ENCODE measurements at places on chromosomes 7 and 10. TPM values are rescaled to one million over a fixed set of nuclear protein-coding genes. Genes with fewer than 3 reads are reported as not detected.

The NPS gene
- not detected for total RNA-seq

The SDK1 gene
- 0.53 TPM for total RNA-seq

- DNase-seq: no peak
These were observed 175.0 kb downstream of the CFTR start for GRCh38 chr7:117654780-117655179.

The OR2A1 gene
- total RNA-seq: not detected

DNA sequence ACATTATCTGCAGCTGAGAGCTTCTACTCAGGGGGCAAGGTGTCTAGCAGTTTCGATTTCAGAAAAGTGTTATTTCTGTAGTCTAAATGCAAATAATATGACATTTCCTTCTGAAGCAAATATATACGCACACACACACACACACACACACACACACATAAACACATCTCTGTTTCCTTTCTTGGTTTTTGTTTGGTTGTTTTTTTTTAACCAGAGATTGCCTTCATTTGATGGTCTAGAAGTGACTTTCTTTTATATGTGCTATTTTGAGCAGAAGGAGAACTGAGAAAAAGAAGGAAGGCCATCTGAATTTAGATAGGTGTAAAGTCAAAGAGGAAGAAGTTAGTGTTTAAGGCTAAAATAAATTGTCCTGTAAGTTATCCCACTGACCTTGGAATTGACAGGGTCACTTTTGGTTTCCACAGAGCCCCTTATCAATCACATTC lies 142.2 kb downstream of the TRIL start:
- no peak for DNase-seq

GRCh38 chr10:3166496-3167290 lies 5.9 kb downstream of the PITRM1 start:
- DNase-seq: no peak

The LEP gene
- not detected for total RNA-seq

GRCh38 chr7:117837841-117838240 lies 35.4 kb downstream of the CTTNBP2 start:
- no peak for DNase-seq

The MICU1 gene
- 23.3 TPM for total RNA-seq

- DNase-seq: no peak
These were observed 124.5 kb downstream of the TRRAP start for GRCh38 chr7:99002827-99003212.

The ELFN1 gene
- total RNA-seq: not detected

GRCh38 chr7:20217193-20217948 lies at the start of gene MACC1:
Gene MACC1 (minus strand): TSS chr7:20217384. CDS start chr7:20161862, 55,522 bp downstream.
- no peak for DNase-seq

DNA sequence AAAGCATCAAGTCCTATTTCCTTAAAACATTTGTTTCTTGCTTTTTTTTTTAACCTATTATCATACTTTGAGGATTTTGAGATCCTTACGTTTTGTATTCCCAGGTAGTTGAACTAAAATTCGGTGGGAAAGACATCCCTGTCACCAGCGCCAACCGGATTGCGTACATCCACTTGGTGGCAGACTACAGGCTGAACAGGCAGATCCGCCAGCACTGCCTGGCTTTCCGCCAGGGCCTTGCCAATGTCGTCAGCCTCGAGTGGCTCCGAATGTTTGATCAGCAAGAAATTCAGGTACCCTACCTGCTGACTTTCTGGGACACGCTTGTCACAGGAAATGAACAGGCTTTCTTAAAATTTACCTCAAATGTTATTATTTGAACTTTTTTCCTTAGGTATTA lies 83.0 kb upstream of the DNAJB6 start:
- no peak for DNase-seq

DNA sequence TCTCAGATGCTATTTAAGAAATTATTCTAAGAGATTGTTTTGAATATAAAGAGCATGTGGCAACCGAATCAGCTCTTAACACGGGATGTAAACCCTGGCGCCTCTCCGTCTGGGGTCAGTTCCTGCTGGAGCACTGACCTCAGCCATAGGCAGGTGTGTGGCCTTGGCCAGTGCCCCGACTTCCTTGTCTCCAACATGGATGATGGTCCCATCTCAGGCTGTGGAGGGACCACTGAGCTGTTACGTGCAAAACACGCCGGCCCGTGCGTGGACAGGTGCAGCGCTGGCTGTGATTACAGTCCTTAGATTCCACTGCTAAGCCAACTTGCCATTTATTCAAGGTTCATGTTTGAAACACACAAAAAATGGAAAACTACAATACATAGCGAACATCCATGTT lies 59.9 kb downstream of the C10orf143 start:
- DNase-seq: no peak

The TRIL gene
- not detected for total RNA-seq

- peak; percentile 11 for DNase-seq
These were observed 67.8 kb upstream of the PDCD4 start for GRCh38 chr10:110803830-110804338.

The LFNG gene
- total RNA-seq: 119 TPM

GRCh38 chr10:6586501-6586900 lies 6.4 kb upstream of the PRKCQ start:
- no peak for DNase-seq

GRCh38 chr10:117457071-117457810 lies 82.0 kb upstream of the PDZD8 start:
- no peak for DNase-seq

DNA sequence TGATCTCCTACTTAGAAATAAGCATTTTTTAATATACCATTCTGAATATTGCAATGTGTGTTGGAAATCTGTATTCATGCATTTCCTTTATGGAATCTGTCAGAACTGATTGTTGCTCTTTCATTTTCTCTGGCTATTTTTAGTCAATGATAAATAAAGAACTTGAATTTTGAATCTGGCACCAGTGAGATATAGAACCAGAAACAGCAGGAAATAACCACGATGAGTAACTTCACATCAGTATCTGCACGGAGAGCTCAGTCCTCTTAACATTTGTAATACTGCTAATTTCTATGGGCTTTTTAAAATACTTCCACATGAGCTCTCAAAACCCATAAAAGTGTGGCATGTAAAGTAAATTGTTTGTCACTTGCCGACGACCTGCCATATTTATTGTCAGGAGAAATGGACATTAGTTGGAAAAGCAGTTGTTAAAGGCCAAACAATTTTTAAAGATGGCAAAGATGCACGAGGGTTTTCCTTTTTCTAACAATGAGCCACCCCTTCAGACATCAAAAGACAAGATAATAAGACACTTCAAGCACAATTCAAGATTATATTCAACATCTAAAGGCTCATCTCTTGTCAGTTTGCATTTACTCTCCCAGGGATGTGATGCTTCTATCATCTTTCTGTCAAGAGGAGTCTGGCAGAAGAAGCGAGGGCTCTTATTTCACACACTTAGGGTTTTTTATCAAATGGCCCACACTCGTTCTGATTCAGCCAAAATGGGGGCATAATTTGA lies 118.3 kb downstream of the POU6F2 start:
- no peak for DNase-seq

The PRLHR gene
- not detected for total RNA-seq

- no peak for DNase-seq
These were observed 47.5 kb downstream of the TASOR2 start for GRCh38 chr10:5732141-5732540.

GRCh38 chr10:133393401-133394063 lies 425 bp upstream of the MTG1 start:
- DNase-seq: no peak

DNA sequence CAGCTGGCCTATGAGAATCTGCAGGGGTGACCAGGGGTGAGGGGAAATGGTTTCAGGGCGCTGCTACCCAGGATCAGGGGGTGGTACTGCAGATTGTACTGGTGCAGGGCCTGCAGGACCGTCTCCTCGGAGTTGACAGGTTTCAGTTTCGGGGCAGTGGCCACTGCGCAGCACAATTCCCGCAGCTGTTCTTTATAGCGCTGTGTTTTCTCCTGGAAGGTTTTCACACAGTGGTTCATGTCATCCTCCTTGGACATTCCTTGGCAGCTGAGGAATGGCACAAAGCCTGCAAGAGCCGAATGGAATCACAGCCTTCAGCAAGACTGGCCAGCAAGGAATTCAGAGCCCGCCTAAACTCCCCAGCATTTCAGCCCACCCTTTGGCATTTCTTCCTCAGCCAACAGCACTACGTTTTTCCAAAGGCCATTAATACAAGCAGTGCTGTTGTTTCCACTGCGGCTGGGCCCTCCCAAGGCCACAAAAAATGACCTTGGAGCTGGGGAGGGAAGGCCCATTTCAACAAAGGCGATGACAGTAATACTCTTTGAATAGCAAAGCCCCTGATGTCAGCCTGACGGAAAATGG lies 44.9 kb downstream of the PNLIPRP2 start:
- DNase-seq: no peak

The ZNF488 gene
- not detected for total RNA-seq

DNA sequence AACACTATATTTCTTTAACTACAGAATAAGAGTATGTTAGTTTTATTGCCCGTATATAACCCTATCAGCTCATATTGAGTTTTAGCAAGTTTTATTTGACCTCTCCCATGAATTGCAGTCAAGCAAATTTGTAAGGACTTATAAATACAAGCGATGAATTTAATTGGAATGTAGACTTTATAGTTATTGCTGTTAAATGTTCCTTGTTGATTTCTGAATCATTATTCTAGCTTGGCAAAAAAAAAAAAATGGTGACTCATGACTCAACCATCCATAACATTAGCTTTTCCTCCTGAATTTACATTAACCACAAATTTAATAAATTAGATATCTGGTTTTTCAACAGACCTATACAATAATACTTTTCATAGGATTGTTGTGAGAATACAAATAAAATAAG lies 334.0 kb upstream of the LRRTM3 start:
- no peak for DNase-seq

The BET1 gene
- total RNA-seq: 25.4 TPM

DNA sequence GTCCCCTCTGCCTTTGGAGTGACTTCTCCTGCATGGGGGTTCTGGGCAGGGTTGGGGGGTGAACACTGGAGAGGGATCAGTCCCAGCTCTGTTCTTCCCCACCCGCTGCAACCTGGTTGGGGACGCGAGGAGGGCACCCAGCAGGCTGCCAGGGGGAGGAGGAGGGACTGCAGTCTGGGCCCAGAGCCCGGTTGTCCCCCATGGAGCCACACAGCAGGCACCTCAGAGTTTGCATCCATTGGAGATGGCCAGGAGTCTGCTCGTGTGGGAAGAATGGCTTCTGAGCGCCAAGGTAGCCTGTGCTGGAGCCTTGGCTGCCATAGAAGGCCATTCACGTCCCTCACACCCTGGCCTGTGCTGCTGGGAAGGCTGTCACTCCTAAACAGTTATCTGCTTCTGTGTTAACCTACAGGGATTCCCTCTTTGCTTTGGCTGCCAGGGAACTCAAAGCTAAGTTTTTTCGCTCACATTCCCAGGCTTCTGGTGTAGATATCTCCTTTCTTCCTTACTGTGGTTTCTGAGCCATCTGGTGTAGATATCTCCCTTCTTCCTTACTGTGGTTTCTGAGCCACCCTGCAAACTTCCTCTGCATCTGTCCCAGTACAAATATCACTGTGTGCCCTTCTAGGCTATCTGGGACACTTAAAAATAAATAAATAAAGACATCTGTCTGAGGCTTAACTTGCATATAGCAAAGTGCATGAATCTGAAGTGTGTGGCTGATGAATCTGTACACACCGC lies 133.7 kb downstream of the LHPP start:
- DNase-seq: no peak

- DNase-seq: no peak
These were observed 553.3 kb downstream of the TFEC start for GRCh38 chr7:115477193-115477651.

GRCh38 chr7:87204933-87205332 lies 14.6 kb downstream of the TMEM243 start:
- DNase-seq: no peak

The TET1 gene
- total RNA-seq: 1.9 TPM

The C10orf105 gene
- 0.30 TPM for total RNA-seq

GRCh38 chr7:83970081-83970480 lies 224.5 kb downstream of the SEMA3A start:
- no peak for DNase-seq

The PARD3 gene
- total RNA-seq: 0.92 TPM

GRCh38 chr10:79162861-79163665 lies 94.3 kb downstream of the ZMIZ1 start:
- DNase-seq: no peak

The FAM237B gene
- total RNA-seq: not detected

DNA sequence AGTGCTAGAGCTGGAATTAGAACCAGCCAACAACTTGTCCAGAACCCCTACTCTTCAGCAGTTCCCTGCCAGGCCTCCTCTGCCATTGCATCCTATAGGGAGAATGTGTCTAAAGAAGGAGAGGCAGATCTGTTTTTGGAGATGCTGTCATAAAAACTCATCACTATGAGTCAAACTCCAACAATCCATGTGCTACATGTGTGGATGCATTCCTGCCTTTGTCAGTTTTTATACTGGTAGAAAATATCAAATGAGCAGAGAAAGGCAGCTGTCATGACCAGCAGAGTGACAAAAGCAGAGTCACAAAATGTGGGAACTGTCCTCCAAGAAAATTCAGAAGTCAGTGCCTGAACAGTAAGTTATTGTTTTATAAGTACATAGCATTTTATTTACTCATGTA lies 93.0 kb downstream of the ABLIM1 start:
- no peak for DNase-seq

DNA sequence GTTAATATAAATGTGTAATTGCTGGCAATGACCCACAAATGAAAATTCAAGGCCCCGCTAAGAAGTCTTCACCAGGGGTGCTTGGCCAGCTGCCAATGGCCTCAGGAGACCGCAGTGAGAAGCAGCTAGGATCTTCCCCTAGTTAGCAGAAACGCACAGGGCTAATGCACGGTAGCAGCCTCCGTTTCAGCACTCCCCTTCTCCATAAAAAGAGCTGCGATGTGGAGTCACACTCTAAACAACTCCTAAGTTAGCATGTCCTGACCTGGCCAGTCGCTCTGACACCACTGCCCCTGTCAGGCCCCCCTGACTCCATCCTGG lies 139.0 kb downstream of the SEPTIN14 start:
- DNase-seq: no peak

DNA sequence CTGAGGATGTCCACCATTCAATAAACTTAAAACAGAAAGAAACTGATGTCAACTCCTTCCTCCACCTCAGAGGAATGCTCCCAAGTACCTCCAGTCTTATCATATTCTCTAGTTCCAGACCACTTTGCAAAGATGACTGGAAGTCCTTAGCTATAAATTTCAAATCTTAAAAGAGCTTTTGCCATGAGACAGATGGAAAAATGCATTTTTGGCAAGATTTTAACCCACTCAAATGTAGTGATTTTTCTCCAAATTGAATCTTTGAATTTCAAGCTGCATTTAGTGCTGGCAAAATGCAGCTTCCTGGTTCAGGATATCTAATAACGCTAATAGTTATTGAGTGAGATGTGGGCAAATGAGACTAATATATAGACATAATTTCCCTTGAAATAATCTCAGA lies 33.2 kb downstream of the DGKI start:
- no peak for DNase-seq

- DNase-seq: no peak
These were observed 625 bp upstream of the GSTO2 start for GRCh38 chr10:104268405-104268712.

The ASB10 gene
- not detected for total RNA-seq

DNA sequence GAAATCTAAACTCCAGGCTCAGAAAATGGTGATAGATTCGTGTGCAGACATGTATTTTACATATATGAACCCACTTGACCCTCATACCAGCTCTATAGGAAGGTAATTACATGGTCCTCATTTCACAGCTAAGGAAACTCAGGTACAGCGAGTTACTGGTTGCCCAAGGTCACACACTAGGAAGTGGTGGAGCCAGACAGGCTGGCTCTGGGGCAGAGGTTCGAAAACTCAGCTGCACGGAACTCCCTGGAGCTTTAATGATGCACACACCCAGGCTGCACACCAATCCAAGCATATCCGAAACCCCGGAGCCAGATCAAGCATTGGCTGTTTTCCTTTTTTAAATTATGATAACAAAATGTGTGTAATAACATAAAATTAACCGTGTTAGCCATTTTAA lies 172.4 kb downstream of the COBL start:
- DNase-seq: no peak
